D721Med (cell line): ENCODE measurements at places on chromosomes 3 and 15.

DNA sequence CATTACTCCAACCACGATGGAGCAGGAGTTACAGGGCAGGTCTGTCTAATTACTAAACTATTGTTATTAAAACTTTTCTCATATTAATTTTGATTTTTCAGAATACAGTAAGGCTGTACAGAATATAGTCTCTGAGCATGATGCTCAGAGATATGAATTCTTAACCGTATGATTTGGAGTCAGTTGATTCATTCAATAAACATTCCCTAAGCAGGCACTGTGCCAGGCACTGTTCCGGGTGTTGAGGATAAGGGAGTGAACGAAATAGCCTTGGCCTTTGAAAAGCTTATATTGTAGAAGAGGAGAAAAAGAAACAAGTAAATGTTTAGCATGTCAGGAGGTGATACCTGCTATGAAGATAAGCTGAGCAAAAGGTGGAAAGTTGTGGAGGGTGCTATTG lies 187.3 kb downstream of the KCNAB1 start:
- no peak for DNase-seq

DNA sequence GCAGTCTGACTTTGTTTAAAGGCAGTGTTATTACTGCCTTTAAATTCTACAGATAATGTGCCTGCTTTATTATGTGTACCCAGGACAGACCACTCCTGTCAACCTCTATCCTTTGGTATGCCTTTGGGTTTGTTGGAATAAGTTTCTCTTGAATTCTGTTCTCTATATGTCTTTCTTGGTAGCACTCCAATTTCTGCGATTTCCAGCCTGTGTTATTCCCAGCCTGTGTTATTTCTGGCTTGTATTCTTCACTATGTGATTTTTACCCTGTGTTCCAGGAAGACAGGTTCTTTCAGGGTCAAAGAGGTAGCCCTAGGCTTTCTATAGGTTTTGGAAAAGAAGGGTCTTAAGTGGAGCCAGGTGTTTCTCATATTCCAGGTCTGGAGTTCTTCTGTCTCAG lies 407.4 kb upstream of the AZI2 start:
- DNase-seq = no peak

- no peak for DNase-seq
Measured at GRCh38 chr3:43760938-43761337, 70.2 kb downstream of the ABHD5 start.

DNA sequence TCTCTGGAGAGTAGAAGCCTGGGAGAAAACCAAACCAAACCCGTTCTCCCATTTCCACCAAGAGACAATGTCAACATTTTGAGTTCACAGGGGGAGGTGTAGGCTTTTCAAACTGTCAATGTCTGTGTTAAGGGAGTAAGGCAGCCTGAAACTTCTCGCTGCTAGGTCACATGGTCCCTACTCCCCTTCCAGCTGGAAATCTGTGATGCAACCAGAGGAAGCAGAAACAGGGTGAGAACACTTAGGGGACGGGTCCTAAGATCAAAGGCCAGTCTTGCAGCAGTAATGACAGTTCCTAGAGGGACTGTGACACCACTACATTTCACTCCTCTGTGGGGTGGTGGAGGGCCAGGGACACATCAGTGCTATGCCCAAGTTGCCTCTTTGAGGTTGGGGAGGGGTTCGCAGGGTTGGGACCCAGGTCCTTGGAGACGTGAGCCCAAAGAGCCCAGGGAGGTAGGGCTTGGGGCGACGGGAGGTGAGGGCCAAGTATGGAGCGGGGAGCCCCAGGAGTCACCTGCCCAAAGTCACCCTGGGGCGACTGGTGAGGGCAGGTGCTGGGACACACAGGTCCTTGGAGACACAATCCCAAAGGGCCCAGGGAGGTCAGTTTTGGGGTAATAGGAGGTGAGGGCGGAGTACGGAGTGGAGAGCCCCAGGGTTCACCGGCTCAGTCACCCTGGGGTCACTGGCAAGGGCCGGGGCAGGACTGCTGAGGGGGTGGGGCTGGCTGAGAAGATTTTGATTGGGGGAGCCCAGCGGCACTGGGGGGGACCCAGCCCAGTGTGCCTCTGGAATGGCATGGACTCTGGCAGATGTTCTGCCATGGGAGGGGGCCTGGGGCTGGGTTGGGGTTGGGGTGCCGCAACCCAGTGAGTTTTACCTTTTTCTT lies 582 bp downstream of the GOLGA6L2 start:
- no peak for DNase-seq

GRCh38 chr3:119664850-119665379 lies 4.5 kb upstream of the POPDC2 start:
- no peak for DNase-seq

DNA sequence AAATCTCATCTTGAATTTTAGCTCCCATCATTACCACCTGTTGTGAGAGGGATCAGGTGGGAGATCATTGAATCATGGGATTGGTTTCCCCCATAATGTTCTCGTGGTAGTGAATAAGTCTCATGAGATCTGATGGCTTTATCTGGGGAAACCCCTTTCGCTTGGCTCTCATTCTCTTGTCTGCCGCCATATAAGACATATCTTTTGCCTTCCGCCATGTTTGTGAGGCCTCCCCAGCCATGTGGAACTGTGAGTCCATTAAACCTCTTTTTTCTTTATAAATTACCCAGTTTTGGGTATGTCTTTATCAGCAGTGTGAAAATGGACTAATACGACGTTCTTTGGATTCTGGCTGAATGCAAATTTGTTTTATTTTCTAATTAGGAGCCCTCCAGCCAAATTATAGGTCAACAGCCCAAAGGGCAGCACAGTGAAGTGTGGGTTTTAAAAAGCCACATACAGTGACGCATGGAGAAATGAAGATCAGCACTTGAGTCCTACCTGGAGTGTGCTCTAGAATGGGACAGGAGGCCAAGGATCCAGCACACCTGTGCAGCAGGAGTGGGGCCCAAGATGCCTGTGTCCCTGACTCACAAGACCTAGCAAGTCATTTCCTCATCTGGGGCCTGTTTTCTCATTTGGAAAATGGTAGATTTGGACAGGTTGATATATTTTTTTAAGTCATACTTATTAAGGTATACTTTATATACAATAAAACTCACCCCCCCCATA lies 89.6 kb downstream of the MB21D2 start:
- DNase-seq = no peak

DNA sequence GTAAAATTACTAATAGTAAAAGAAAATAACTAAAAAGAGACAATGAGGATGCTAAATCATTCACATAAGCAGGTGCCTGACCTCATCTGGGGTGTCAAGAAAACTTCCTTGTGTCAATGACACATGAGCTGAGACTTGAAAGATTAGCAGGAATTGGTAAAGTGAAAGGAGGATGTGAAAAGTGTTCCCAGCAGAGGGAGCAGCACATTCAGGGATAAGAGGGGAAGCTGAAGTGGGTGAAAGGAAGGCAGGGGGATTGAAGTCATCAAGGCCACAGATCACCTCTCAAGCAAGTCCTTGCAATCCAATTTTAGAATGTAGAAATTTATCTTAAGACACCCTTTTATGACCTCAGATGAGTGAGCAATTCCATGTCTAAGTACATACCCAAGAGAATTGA lies 60.2 kb upstream of the ACP3 start:
- no peak for DNase-seq

DNA sequence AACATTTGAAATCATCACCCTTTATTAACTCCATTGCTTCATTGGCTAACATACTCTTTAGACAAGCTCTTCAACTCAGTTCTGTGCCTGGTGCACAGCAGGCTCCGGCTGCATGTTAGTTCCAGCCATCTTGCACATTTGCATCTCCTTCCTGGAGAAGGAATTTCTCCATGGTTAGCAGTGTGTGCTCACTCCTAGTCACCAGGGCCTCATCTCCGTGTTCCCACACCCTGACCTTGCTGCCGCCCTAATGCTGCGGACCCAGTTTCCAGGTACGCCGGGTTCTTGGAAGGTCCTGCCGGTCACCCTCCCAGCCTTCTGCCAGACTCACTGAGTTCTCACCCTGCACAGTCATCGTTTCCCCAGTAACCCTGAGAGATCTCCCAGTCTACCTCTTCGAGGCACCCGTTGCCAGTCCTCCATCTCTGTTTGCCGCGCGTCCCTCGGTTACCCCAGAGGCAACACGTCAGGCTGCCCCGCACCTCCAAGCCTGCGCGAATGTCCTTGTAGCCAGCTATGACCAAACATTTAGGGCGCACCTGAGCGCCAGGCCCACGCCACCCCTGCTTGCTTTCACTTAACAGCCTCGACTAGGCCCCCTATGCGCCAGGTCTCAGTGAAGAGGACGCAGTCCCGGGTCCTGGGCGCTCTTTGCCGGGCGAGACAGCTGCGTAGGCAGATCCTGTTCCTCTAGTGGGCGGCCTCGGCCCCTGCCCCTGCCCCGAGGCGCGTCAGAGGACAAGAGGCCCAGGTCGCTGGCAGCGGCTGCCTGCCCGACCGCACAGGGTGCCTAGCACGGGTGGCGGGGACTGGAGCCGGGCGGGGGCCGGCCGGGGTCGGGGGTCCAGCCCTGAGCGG lies 747 bp upstream of the ZNF592 start:
- no peak for DNase-seq

DNA sequence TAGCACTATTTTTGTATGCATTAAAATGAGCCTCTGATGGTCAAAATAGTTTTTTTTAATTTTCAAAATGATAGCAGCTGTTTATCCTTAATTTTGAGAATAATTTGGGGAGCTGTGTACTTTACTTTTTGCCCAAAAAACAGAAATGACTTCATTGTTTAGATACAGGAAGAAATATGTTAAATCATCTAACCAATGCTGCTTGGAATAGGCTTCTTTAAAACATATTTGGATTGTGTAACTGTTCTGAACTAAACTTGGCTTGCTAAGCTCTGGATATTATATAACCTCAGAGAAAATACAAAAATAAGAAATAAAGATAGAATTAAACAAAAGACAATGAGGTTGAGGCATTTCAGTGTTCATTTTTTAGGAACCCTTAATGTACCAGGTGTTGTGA lies 119.3 kb downstream of the SERPINI1 start:
- no peak for DNase-seq

GRCh38 chr3:189342811-189343210 lies 171.0 kb downstream of the TPRG1 start:
- no peak for DNase-seq

DNA sequence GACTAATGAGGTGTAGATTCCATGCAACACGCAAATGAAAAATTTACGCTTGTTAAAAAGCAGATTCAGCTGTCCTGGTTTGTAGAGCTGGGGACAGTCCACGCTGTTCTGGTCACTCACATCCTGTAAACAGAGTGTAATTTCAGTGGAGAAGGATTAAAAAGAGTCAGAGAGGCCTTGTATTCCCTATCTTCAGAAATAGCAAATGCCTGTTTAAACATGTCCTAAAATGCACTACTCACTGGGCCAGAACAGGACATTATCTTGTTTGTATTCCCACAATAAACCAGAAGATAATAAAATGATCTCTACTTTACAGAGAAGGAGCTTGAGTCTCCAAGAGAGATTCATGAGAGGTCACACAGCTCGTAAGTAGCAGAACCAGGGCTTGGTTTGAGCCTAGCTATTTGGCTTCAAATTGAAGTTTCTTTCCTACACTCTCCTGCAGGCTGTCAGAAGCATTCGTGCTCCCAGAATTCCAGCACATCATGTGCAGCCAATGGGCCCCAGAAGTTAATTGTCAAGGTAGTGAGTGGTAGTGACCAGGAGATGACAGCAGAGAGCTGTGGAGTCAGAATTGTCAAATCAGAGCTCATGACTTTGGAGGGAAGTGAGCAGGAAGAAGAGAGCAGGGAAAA lies 242.5 kb downstream of the ATP8B4 start:
- DNase-seq = no peak
